ENCODE measurements at places on chromosomes 7 and 10.

- DNase-seq, result no peak
These were observed 303.0 kb upstream of the DKK1 start for GRCh38 chr10:52011118-52011517.

- DNase-seq, result no peak
These were observed 24.9 kb upstream of the SLC29A3 start for GRCh38 chr10:71294091-71294561.

GRCh38 chr7:66183700-66184099 is 21.4 kb upstream of the TPST1 start:
- DNase-seq, result no peak

- no peak for DNase-seq
These were observed 61.0 kb downstream of the CFAP46 start for GRCh38 chr10:132881186-132881920.

GRCh38 chr10:20256969-20257368 is 440.7 kb downstream of the PLXDC2 start:
- no peak for DNase-seq

DNA sequence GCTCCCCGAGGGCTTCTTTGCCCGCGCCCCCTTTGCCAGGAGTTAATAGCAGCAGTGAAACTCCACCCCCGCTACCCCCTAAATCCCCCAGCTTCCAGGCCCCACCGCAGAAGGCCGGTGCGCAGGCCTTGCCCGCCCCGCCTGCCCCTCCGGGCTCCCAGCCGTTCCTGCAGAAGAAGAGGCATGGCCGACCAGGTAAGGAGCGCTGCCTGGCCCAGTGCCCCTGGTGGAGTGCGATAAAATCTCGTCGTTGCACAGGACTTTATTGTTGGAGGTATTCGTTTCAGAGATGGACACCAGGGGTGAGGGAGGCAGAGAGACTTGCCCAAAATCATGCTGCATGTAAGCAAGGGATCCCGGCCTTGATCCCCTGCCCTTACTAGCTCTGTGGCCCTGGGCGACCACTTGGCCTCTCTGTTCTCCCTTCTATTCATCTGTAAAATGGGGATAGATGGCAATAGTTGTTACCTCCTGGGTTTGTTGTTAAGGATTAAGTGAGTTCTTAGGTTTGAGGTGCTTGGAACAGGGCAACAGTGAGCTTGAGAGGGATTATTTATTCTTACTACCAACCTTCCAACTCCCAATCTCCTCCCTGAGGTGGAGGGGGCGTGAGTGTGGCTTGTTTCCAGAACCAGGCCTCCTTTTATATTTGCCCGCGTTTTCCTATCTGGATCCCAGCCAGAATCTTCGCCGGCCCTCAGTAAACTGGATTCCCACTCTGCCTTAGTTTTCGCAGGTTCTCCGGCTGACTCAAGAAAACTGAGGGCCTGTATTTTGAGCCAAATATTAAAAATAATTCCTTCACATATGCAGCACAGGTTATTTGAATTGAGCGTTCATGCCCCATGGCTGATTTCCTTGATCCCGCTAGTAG is 78.3 kb downstream of the WIPF3 start:
- DNase-seq, result no peak

DNA sequence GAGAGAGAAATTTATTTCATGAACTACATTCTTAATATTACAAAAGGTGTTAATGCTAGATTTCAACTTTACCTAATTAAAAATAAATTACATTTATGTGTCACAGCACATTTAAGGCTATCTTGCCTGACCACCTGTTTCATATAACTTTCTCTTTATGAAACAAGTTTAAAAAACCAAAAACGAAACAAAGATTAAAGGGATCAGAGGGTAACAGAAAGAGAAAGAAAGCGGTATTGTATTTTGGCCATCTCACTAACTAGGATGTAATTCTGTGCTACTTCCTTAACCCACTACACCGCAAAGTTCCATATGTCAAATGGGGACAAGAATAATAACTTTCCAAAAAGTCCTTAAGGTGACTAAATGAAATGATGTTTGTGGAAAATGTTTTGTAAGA is 6.3 kb upstream of the RHOBTB1 start:
- no peak for DNase-seq

DNA sequence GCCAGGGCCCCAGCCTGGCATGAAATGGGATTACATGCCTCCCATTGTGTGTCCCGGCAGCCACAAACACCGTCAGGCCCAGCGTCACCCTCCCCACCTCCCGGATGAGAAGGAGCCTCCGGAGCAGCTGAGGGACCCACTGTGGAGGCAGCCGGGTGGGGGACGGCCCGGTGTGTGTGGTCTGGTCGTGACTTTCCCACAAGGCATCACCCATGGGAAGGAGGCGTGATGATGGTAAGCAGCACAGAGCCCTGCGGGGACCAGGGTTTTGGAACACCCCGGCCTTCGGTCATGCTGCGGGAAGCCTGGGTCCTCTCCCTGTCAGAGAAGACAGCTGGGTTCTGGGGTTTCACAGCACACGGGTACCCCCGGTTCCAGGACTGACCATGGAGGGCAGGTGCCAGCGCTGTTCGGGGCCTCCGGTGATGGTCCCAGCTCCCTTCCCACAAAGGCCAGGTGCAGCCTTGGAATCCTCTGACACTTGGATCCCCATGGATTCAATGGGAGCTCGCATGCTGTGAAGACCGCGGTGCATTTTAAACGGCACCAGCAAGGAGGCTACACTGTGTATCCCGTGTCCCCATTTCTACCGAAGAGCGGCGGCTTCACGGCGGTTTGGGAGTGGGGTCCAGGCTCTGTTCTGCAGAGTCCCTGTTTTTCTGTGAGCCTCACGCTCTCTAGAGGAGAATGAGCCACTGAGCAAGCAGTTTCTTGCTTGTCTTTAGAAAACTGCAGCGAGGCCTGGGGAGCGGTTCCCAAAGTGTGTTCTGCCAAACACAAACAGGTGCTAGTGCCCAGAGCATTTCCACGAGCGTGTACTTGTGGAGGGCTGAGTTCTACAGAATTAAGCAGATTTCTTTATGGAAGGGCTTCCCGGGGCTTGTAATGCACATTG is 336.0 kb downstream of the ADARB2 start:
- DNase-seq, result no peak

DNA sequence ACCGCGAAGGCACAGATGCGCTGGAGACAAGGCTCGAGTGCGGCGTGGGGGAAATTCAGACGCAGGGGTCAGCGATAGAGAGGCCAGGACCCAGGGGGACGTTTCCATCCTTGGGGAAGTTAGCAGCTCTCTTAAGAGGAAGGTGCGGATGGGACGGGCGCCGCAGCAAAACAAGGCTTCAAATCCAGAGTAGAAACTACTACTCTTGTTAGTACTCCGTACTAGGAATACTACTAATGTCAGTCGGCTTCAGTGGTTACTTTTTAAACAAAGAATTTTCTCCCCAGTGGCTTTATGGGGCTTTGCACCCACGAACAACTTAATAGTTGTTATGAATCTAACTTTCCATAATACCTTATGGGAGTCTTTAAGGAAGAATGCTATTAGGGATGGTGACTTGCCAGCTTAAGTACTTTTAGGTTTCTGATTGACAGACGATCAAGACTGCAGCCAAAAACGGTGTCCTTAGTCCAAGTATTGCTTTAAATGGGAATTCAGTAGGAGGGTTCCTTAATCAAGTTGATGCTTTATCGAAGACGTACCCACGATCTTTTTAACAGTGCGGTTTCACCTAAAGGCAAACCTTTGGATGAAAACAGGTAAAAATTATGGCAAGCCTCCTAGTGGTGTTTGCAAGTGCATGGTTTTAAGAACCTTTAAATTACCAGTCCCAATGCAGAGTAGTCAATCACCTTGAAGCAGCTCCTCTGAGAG is 812 bp upstream of the IDE start:
- DNase-seq, result no peak

- DNase-seq, result no peak
These were observed 29.2 kb downstream of the ZNF783 start for GRCh38 chr7:149291036-149291780.

GRCh38 chr7:101867265-101867664 is 49.8 kb downstream of the CUX1 start:
- no peak for DNase-seq

DNA sequence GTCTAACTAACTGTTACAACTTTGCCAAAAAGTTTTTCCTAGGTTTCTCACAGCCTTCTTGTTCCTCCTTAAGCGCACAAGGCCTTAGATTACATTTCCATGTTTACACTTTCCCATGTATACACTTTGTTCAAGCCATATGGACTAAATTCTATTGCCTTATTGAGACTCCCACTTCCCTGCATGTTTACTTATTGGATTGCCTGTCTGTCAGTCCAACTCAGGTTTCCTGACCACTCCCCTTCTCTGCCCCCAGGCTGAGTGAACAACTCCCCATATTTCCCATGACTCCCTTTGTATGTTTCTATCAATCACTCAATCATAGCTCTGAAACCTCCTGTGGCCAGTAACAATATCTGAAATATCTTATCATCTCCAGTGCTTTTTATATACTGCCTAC is 43.0 kb downstream of the SLC25A40 start:
- DNase-seq, result no peak

DNA sequence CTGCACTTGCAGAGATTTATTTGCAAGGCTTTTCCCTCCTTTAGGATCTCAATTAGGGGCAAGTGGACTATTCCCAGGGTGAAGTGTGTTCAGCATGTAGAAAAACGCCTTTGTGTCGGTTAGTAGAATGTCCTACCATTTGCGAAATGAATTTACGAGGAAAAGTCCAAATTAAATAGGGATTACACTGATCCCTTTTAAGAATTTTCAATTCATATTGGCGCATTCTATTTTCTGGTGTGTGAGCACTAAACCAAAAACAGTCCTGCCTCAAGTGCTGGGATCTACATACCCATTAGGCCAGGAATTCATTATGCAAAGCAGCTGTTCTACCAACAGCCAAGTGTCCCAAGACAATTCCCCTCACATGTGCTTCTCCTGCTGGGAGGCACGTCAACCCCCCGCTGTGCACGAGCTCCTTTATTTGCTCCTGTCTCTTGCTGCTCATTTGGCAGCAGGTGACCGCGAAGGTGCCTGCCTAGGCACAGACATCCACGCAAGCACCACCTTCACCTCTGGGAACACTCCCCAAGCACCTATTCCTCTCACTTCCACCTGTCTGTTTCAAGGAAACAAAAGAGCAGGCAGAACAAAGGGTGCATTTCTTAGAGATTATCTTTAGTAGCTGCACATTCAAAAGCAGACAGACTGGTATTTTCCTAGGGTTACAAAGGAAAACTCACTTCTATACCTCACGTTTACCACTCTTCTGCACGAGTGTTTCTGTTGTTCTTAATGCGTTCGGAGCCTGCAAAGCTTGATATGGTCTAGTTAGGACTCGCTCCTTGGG is 134.6 kb upstream of the FGFR2 start:
- no peak for DNase-seq

DNA sequence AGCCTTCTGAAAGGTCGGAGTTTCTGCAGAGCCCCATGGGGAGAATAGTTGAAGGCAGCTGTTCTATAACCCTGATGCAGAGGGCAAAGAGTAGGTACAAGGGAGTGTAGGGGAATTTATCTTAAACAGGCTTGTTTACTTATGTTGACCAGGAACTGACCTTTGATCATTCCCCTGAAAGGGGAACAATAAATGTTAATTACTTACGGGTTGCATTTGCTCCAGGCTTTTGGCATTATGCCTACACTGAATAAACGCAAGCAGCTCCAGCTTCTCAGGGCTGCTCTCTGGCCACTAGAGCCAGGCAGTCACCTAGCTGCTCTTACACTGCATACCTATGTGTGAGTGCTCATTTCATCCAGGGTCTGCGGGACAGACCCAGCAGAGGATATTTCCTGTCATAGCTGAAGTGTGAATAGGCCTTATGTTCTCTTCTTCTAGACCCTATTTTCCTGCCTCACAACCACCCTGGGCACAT is 26.9 kb upstream of the ABCA13 start:
- DNase-seq, result no peak

GRCh38 chr7:99363286-99363685 is 11.2 kb upstream of the ARPC1B start:
- no peak for DNase-seq

DNA sequence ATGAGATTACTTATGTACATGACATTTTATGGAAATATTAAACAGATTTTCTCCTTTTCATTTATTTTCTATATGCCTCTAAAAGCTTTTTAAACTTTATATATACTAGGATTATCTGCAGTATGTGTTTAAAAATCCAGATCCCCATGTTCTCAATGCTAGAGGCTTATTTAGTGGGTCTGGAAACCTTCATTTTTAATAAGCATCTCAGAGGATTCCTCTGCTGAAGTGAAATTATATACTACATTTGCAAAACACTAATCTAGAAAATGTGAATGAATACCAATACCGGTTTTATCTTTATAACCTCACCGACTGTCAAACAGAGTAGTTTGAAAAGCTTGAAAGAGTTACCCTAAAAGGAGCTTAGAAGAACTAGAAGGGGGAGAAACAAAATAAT is 863.8 kb upstream of the ZWINT start:
- DNase-seq, result no peak

DNA sequence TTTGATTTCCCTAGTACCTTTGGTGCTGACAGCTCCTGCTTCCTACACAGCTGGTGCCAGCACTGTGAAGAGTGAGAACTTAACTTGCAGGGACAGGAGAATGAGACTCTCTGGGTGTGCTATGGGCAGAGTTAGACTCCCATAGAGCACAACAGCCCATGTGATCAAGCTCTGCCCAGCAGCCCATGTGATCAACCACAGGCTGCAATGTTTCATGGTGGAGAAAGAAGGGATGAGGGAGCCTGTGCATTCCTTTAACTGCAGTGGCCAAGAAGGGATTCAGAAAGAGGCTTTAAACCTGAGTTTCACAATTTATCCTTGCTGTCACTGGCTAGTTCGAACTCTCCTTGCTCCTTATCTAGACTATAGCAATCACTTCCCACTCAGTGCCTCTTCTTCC is 10.0 kb upstream of the MEST start:
- DNase-seq, result no peak

GRCh38 chr7:55569269-55569663 is 3.0 kb downstream of the VOPP1 start:
- no peak for DNase-seq

GRCh38 chr10:123309731-123310130 is 155.5 kb downstream of the BUB3 start:
- no peak for DNase-seq

DNA sequence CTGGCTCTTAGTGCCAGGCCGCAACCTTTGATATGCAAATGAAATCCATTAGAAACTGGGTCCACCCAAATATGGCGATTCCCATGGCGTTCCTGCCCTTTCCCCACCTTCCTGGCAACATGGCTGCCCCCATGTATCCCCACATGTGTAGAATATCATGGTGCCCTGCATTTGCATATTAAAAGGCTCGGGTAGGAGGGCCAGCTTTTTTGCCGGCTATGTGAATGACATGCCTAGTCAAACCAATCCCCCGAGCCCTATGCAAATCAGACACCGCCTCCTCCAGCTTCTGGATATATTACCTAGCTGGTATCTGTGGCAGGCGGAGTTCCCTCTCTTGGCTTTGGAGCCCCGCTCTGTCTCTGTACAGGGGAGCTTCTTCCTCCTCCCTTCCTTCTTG is 18.3 kb downstream of the MMS19 start:
- DNase-seq, result no peak

DNA sequence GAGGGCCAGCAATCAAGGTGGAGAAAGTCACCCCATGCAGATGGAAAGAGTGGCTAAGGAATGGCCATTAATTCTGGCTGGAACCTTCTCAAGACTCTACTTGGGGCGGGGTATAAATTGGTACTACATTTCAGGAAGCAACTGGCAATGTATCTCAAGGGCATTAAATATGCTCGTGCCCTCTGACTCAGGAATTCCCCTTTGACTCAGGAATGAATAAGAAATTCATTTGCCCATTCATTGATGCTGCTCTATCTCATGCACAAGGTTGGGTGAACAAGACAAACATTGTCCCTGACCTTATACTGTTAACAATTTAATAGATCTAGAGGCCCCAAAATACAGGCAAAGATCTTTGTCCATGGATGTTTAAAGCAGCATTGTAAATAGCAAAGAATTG is 188.1 kb downstream of the MYOF start:
- DNase-seq, result no peak

All from GM18507 (cell line).